Activated CD4-positive, alpha-beta T cell treated with anti-CD3 and anti-CD28 coated beads, Interleukin-2, Interleukin-6, amounts not matched to agents 100 ng/mL and 50 ng/mL, durations not matched to agents 16 hours and 8 hours (primary cell): ENCODE measurements at places on chromosomes 6 and 20.

DNA sequence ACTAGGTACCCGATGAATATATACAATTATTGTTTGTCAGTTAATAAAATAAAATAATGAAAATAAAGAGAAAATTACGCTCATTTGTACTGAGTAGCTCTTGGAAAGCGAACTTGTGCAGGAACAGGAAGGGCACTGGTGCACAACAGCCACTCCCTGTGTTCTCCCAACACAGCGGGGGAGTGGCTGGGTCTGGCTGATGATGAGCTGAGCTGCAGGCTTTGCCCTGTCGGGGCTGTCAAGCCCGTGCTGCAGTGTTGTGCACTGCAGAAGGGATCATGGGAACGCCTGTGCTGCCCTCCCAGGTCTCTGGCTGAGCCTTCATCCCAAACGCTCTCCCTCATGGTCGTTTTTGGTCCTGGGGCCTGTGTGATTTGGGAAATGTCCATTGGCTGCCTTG lies 131.7 kb upstream of the MAP3K4 start:
- no peak for DNase-seq

DNA sequence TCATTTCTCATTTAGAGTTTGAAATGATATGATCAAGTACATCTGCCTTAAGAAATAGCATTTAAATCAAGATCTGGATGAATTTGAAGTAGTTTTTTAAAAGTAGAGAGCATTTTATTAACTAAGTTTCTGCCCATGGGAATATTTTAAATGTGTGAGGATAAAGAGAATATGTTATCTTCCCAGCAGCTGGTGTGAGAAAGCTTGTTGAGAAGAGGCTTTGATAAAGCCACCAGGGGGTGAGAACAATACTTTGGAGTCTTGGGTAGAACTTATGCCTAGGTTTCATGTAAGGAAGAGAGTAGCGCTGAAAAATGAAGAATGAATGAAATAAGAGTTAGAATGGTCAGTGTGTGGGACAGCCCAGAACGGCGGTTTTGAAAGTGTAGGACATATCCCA lies 190.2 kb downstream of the GRM1 start:
- DNase-seq, result no peak

GRCh38 chr6:107598091-107598490 lies 108.2 kb downstream of the SOBP start:
- no peak for DNase-seq

- no peak for DNase-seq
These were observed 9.4 kb upstream of the AVP start for GRCh38 chr20:3093861-3094361.

DNA sequence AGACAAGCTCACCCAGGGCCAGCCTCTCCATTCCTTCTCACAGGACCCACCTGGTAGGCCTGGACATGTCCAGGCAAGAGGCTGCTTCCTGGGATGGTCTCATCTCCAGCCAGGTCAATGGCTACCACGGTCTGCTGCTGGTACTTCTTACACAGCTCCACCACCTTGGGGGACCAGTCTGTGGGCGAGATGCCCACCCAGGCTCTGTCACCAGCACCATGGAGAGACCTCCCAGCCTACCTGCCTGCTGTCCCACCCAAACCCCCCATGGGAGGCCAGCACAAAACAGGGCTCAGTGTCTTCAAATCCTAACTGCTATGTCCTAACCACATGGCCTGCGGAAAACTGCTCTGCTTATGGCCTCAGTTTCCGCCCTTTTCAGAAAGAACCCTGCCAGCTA lies 27.3 kb downstream of the ADA start:
- no peak for DNase-seq

DNA sequence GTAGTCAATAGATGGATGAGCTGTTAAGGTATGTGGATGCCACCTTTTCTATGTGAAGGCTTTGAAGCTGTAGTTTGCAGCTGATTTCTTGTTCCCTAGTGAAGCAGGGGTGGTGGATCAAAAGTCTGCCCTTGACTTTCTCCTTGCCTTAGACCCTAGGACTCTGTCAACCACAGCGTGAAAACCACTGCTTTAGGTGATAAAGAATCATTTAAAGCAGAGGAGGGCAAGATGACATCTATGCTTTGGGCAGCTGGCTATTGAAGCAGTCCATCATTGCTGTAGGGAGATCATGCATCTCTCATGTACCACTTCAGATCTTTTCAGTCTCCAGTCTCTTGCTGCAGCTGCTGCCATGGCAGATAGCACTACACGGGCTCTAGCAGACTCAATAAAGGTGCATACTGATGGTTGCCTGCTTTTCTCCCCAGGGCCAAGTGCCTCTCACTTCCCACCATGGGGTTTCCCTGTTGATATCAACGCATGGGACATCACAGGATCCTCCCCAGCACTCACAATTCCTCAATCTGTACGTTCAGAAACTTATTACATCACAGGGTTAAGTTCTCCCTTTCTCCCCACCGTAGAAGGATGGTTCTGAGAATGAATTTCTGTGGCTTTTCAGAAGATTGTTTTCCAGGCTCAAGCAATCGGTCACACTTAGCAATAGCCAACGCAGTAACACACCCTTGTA lies 122.0 kb upstream of the STMND1 start:
- DNase-seq, result no peak

- DNase-seq, result no peak
These were observed 1022.4 kb downstream of the GRIK2 start for GRCh38 chr6:102415891-102416290.

- no peak for DNase-seq
These were observed 33.0 kb downstream of the F13A1 start for GRCh38 chr6:6287415-6287814.

DNA sequence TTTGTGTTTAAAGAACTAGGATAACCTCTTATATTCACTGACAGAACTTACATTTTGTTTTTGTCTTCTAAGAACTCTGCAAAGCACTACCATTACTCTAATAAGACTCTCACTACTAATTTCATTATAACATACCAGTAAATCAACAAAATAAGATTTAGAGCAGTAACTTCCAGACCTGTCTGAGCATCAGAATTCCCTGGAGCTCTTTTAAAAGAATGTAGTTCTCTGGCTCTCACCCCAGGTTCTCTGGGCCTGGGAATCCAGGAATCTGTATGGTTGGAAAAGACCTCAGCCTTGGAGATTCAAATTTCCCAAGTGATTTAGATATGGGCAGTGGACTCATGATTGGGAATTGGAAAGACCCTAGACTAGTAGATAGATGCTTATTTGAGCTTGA lies 89.4 kb downstream of the JAG1 start:
- no peak for DNase-seq

DNA sequence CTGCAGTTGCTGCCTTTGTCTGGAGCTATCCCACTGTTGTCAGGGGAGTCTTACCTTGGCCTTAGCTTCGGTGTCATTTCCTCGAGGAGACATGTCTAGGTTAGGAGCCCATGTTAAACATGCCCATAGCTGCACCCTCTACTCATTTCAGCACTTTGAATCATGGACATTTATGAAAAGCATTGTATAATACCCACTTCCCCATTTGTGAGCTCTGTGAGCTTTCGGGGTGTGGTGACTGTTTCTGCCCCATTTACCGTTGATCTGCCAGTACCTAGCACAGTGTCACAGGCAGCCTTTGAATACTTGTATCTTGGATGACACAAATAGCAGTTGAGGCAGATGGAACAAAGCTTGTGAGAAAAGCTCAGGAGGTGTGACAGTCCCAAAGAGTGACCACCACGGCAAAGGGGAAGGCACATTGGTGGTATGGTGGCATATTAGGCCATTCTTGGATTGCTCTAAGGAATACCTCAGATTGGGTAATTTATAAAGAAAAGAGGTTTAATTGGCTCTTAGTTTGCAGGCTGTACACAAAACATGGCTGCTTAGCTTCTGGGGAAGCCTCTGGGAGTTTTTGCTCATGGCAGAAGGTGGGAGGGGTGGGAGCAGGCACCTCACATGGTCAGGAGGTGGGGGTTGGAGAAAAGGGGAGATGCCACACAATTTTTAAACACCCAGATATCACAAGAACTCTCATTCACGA lies 42.0 kb downstream of the JARID2 start:
- no peak for DNase-seq

DNA sequence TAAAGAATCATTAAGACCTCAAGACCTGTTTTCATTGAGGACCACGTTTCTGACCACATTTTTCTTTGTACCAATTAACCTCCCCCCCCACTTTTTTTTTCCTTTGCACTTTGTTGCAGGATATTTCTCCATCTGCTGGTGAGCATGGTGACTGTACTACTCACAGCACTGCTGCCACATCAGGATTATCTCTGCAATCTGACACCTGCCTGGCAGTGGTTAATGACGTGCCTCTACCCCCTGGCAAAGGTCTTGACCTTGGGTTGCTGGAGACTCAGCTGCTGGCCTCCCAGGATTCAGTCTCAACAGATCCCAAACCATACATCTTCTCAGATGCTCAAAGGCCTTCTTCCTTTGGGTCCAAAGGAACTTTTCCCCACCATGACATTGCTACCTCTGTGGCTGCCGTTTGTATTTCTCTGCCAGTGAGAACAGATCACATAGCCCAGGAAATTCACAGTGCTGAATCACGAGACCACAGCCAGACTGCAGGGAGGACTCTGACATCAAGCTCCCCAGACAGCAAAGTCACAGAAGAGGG lies 46.6 kb upstream of the EDN3 start:
- peak; percentile 38 for DNase-seq

- DNase-seq, result no peak
These were observed 882.8 kb downstream of the TBC1D32 start for GRCh38 chr6:120451508-120451907.

- DNase-seq, result peak; percentile 23
These were observed 59.3 kb upstream of the ZNF217 start for GRCh38 chr20:53652859-53653517.

DNA sequence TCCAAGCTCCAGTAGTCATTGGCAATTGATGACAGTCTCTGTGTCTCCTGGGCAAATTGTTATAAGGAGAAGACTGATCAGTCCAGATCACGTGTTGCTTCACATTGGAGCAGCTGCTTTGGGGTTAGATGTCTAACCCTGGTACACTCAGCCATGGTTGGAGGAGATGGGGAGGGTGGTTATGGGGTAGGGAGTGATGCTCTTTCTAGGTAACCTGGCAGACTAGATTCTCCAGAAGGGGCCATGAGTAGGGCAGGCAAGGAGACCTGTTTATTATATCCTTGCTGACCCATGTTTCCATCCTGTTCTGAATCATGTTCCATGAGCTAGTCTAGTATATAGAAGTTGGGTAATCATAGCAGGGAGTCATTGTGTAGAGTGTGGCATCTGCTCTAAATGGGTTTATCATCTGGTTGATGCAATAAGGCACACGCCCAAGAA lies 50.8 kb upstream of the BACH2 start:
- peak; percentile 14 for DNase-seq

GRCh38 chr20:346033-346639 lies 775 bp upstream of the NRSN2 start:
- DNase-seq, result no peak

GRCh38 chr6:166611631-166612030 lies 15.4 kb downstream of the RPS6KA2 start:
- no peak for DNase-seq

DNA sequence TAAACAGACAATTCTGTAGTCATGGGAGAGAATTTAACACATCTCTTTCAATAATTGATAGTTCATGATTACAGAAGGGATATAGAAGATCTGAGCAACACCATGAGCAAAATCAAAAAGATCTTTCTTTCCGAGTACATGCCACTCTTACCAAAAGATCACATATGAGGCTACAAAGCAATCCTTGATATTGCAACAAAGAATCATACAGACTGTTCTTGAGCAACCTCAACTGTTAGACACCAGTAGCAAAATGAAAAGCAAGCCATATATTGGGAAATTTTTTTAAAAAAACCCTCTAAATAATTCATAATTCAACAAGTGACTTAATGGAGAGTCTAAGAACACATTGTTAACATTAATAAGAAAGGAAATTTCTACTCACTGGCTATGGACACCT lies 3.6 kb upstream of the CD83 start:
- no peak for DNase-seq

GRCh38 chr6:53504512-53504911 lies 40.4 kb downstream of the GCLC start:
- DNase-seq, result no peak

DNA sequence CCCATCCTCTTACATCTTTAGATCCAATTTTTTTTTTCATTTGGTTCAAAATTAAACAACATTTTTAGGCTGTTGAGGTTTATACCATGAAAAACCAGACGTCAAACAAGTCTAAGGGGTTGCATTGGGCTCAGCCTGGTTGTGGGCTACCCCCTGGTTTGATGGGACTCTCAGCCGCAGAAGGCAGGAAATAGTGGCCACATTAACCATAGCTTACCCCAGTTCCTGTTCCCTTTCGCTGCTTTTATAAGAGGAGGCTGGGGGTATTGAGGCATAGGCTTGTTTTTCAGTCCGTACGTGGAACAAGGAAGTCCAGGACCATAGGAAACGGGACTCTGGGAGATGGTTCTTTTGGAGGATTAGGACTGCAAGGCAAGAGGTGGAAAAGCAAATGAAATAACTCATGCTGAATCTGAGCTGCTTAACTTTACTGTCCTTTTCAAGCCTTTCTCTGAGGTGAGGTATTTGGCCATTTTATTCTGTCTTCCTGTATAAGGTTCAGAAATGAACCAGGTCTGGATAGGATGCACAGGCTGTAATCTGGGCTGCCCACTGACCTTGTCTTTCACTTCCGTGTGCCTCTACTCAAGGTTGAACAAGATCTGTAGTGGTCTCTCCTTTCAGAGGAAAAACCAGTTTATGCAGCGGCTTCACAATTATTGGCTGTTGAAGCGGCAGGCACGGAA lies 7.7 kb downstream of the BRPF3 start:
- peak; percentile 53 for DNase-seq

- DNase-seq, result no peak
These were observed 23.8 kb downstream of the ADGRF4 start for GRCh38 chr6:47722194-47722593.

DNA sequence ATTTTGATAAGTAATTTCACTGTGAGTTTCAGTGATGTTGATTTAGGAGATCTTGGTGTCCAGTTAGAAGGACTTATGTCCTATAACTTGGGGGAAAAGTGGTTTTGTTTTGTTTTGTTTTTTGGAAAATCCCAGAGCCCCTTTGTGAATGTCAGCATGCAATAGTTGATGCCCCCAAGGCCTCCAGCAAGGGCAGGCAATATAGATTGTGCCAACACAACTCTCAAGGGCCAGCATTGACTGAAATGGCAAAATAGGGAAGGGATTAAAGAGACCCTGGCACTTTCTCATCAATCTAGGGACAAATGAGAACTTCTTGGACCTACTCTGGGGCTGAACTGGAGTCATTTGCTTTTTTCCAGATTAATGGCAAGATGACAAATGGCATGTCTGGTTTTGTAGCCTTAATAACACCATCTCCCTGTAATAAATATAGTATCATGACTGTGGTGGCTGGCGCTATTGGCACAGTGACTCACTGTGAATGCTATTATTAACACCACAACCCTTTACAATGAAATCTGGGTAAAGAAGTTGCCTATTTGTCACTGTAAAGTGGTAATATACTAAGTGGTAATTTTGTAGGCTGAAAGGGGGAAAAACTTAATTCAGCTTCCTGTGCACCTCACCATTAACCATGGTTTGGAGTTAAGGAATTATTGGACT lies 51.8 kb downstream of the ABRACL start:
- DNase-seq, result no peak
